ENCODE measurements at places on chromosomes 3 and 15. TPM values are rescaled to one million over a fixed set of nuclear protein-coding genes. Genes with fewer than 3 reads are reported as not detected.

CLEC3B gene
- 0.75 TPM for total RNA-seq

AP4E1 gene
- 19.7 TPM for total RNA-seq

DNA sequence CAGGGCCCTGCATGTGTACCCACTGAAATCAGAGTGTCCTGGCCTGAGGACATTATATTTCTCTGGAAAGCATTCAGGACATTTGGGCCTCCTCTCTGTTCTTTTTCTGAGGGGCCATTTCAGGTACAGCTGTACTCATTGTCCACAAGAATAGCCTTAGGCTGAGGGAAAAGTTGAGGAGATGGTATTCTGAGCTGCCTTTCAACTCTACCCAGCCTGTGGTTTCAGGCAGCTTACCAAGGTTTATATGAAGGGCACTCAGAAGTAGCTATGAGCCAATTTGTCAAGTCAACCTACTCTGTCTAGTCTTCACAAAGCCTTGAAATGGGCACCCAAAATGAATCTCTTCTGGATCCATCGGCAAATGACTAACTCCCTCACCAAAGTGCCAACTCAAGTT lies 9.4 kb downstream of the ATP13A4 start:
- peak; percentile 23 for DNase-seq

DNA sequence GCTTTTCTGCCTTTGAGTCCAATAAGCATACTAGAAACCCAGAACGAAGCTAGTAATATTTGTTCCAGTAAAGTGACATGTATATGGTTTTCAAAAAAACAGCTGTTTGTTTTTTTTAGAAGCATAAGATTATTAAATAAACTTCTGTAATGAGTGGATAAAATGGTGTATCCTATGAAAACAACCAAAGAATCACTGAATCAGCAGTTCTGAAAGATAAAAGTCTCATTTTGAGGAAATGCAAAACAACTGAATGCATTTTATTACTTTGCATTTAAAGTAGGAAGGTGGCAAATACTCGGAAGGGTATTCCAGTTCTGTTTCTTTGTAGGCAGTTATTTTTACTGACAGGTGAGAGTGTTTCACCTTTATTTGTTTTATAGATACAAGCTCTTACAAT lies 107.0 kb downstream of the CNTN4 start:
- DNase-seq = no peak

DNA sequence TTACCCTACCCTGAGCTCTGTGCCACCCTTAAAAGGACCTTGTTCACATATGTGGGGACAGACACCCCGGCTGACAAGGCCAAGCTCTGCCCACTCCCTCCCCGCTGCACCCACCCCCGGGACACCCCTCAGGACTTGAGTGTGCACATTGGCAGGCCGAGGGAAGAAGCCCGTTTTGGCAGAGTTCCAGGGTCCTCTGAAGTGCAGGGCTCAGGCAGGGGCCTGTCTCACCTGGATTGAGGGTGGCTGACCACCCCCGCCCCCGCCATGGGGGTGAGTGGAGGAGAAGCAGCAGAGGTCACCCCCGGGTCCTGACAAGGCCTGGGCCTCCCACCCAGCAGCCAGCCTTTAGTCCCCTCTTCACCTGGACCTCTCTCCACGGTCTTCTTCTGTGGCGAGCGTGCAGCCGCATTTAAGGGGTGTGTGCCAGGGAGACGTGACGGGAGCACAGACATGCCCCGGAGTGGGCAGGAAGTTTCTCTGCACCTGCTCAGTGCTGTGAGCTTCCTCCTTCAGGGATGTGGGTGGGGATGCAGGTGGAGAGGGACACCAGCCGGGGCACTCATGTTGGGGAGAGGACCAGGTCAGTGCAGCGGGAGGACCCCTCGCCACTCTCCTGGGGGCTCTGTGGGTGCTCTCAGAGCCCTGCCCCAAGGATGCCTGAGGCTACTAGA lies 50.7 kb downstream of the LINGO1 start:
- DNase-seq = no peak

DNA sequence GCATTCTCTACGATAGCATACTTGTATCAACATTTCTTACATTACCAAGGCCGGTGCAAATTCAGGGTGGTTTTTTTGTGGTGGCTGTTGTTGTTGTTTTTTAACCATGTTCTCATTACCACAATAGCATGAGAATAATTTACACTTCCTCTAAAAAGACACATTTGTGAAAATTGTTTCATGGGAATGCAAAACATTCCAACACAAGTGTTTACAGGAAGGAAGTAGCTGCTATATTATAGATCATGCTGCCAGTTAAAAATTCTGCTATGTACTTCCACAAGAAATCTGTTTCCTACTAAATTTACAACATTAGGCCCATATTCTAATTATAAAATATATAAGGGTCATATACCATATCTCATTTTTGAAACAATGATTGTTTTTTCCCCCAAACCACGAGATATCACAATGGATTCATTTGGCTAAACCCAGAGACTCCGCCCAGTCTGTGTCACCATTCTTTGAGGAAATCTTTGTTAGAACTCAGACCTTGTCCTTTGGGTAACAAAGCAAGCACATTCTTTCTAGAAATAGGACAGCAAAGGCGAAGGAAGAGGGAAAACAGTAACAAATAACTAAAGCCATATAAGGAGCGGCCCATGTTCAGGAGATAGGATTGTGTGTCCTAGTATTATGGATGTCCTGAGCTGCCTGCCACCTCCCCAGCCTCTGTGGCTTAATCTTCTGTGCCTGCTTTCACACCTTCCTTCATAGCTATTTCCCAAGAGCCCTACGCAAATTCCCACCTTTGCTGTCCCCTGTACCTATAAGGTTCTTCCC lies 60.1 kb downstream of the UACA start:
- no peak for DNase-seq

DNA sequence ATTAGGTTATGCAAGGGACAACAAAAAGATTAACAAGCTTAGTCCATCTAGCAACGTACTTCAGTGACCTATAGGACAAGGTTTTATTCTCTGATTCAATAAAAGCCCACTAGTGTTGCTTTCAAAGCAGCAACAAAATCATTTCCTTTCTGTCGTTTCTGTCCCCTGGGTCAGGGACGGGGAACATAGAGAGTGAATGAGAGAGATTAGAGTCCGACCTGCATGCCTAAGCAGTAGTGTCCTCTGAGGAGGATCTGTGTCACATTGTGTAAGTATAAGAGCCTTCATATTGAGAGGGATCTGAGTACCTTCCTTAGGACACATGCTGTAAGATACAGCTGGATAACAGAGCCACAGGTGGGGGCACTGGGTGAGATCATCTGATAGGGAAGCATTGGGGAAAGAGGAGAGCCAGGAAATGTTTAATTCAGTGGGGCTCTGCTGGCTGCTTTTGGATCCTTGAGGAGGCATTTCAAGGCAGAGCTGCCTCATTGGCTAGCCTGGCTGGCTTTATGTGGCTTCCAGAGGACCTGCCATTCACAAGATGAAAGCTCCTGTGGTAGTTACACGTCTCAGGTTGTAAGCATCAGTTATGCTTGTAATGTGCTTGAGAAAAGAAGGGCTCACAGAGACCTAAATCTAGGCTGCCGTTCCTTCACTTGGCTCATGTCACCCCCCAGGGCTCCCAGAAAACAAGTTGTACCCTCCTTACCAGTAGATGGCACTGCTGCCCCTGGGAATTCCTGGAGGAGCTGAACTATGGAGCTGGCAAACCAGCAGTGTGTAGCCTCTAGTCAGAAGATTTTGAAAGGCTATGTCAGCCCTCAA lies 2.7 kb downstream of the TMEM108 start:
- peak; percentile 92 for DNase-seq

Data from myocyte (in vitro differentiated cells).